ENCODE measurements at places on chromosomes 11 and 22. TPM values are rescaled to one million over a fixed set of nuclear protein-coding genes. Genes with fewer than 3 reads are reported as not detected.

- no peak for DNase-seq
- H3K4me3 ChIP-seq: no peak overlapping the region
- no peaks in the 10 kb centered on the region for H3K27me3 ChIP-seq
These were observed 83.9 kb upstream of the MS4A8 start for GRCh38 chr11:60615497-60615896.

DNA sequence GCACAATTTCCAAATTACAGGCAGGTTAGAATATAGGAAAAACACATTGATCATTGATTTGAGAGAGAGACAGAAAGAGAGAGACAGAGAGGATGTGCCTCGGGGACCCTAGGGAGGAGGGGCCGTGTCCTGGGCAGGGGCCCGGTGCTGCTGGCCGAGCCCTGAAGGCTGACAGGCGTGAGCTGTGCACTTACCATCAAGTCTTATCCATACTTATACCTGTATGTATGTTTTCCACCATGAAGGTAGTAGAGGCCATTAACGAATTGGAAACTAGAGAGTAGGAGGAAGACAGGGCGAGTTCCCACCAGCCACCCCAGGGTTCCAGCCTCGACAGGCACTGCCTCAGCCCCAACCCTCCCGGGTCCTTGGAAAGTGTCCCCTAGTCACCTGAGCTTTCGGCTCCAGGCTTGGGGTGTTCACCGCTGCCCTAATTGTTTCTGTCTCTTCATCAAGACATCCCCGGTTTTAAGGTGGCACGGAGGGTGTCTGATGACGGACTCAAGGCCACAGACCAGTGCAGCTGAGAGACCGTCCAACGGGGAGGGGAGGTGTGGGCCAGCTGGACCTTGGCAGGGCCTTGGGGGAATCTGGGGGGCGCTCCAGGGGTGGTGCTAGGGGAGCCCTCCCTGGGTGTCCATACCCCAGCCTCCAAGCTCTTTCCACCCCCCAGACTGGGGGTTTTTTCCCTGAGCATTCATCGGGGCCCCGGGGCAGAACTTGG is 431.3 kb downstream of the TBC1D22A start:
- no peak overlapping the region for H3K4me3 ChIP-seq
- no peak overlapping the region for H3K27ac ChIP-seq
- no peaks in the 10 kb centered on the region for H3K36me3 ChIP-seq
- H3K27me3 ChIP-seq: peaks cover 8% of the 10 kb centered on the region
- H3K4me1 ChIP-seq: no peaks in the 10 kb centered on the region
- DNase-seq: no peak

GRCh38 chr22:27771637-27772036 is 29.9 kb downstream of the MN1 start:
- no peak overlapping the region for H3K27ac ChIP-seq
- no peak for DNase-seq
- H3K4me3 ChIP-seq: no peak overlapping the region
- H3K36me3 ChIP-seq: no peaks in the 10 kb centered on the region

DNA sequence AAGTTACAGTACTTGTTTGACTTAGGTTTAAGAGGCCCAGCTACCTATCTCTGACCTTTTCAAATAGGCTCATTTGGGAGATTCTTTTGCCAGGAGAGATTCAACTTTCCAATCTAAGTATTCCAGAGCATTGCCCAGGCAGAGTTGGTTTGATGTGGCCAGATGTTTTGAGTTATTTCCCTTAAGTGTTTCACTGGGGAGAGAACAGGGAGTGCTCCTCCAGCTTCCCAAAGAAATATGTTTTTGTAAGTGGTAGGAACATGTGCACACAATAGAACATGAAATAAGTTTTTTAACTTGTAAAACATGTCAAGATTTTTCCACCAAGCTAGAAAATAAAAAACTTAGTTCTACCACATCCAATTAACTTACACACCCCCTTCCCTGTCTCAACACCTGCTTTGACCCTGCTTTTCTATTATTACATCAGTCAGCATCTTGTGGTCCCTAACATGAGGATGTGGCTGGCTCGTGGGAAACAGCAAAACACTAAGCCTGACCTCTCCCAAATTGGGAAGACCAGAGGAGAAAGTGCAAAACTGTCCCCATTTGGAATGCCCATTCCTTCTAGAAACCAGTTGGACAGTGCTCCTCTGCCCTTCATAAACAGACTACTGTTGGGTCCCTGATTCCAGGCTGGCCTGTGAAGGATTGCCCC is 70.4 kb upstream of the RASSF10 start:
- H3K36me3 ChIP-seq: peaks cover 70% of the 10 kb centered on the region
- H3K27me3 ChIP-seq: no peaks in the 10 kb centered on the region
- no peak overlapping the region for H3K27ac ChIP-seq
- no peak for DNase-seq
- H3K4me1 ChIP-seq: no peaks in the 10 kb centered on the region

GRCh38 chr22:47155131-47155885 is 392.9 kb downstream of the TBC1D22A start:
- peaks cover 15% of the 10 kb centered on the region for H3K4me1 ChIP-seq
- no peaks in the 10 kb centered on the region for H3K36me3 ChIP-seq
- DNase-seq: peak; percentile 8

DNA sequence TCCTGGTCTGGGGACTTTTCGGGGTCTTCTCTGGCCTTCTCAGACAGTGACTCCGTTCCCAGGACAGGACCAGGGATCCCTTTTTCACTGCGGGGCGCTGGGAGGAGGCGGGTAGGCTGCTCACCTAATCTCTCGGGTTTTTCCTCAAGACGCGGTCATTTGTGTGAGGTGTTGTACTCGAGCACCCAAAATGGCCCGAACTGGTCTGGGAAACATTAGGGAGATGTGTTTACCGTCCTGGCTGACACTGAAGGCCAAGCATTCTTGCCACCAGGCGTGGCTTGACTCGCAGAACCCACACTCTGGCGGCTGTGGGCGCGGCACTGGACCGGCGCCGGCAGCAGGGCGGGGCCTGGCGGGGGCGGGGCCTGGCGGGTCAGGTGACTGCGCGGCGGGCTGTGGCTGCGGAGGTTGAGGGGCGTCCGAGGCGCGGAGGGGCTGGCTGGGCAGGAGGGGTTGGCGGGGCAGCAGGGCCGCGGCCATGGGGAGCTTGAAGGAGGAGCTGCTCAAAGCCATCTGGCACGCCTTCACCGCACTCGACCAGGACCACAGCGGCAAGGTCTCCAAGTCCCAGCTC is at the start of gene SWAP70:
Gene SWAP70, plus strand, starts transcription at position 379 of the 577 bp plus-strand sequence. Its CDS starts 103 bp downstream, at position 482.
- no peaks in the 10 kb centered on the region for H3K36me3 ChIP-seq
- peak; percentile 89 for DNase-seq
- peak within 1 kb of the TSS; percentile 82 for H3K4me3 ChIP-seq

GRCh38 chr11:104907521-104908185 is 9.4 kb upstream of the CASP12 start:
- no peak overlapping the region for H3K4me3 ChIP-seq
- DNase-seq: no peak
- no peak overlapping the region for H3K27ac ChIP-seq
- H3K27me3 ChIP-seq: no peaks in the 10 kb centered on the region

DNA sequence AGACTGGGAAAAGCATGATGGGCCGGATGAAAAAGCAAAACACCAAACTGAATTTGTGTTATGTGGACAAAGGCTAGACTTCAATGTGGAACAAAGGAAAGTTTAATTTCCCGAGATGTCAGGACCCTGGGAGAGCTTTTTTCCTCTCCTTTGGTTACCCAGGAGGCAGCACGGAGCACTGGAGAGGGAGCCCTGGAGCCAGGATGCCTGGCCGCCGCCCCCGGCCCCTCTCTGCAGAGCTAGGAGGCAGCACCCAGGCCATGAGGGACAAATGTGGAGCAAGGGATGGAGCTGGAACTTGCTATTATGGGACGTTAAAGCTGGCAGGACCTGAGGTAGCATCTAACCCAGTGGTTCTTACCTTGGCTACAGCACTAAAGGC is 108.9 kb downstream of the MORC2 start:
- peaks cover 2% of the 10 kb centered on the region for H3K4me1 ChIP-seq
- H3K27me3 ChIP-seq: no peaks in the 10 kb centered on the region
- no peaks in the 10 kb centered on the region for H3K36me3 ChIP-seq
- DNase-seq: no peak

- H3K27me3 ChIP-seq: no peaks in the 10 kb centered on the region
- H3K36me3 ChIP-seq: no peaks in the 10 kb centered on the region
- no peak for DNase-seq
- peaks cover 94% of the 10 kb centered on the region for H3K4me1 ChIP-seq
These were observed 11.1 kb downstream of the APOL3 start for GRCh38 chr22:36149441-36149840.

DNA sequence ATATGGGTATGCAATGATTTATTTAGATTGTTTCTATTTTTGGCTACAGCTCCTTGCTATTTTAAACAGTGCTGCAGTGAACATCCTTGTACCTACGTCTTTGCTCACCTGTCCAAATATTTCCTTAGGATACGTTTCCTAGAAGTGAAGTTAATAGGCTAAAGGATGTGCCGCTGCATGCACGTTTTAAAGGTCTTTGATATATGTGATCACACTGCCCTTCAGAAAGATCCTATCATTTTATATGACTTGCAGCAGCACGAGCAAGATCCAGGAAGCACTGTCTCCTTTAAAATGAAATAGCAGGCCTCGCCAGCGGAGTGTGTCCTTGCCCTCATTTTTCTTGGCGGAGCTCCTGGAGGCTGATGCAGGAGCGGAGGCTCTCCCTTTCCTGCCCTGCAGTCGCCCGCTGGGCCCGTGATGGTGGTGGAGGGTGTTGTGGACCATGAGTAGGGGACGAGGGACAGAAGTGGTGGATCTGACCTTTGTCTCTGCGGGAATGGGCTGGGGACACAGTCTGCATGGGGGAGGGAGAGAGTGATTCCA is 19.4 kb downstream of the RPS6KA4 start:
- DNase-seq: no peak
- H3K4me3 ChIP-seq: no peak overlapping the region
- H3K27me3 ChIP-seq: no peaks in the 10 kb centered on the region
- no peak overlapping the region for H3K27ac ChIP-seq
- no peaks in the 10 kb centered on the region for H3K36me3 ChIP-seq

- no peak for DNase-seq
- H3K4me1 ChIP-seq: no peaks in the 10 kb centered on the region
- no peaks in the 10 kb centered on the region for H3K36me3 ChIP-seq
- no peaks in the 10 kb centered on the region for H3K27me3 ChIP-seq
- H3K27ac ChIP-seq: no peak overlapping the region
- no peak overlapping the region for H3K4me3 ChIP-seq
These were observed 66.9 kb downstream of the SCUBE1 start for GRCh38 chr22:43276321-43276720.

DNA sequence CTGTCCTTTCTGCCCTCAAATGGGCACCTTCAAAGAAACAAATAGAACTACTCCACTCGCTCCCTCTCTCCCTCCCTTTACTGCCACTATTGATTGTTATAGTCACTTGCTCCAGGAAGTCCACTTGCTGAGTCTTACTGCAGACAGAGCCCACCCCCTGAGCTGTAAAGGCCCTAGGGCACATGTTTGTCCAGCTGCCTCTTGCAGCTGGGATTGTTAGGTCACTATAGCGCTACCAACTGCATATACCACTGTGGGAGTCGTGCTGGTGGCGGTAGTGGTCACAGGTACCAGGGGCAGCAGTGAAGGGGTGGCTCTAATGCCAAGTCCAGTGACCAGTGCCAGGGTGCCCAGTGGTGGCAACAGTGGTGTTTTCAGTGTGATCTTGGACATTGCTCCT is 4.4 kb upstream of the SREBF2 start:
- DNase-seq: no peak
- peaks cover 33% of the 10 kb centered on the region for H3K4me1 ChIP-seq
- no peaks in the 10 kb centered on the region for H3K36me3 ChIP-seq
- no peak overlapping the region for H3K4me3 ChIP-seq

The SNX15 gene
- 13.4 TPM for total RNA-seq

The MYOD1 gene
- total RNA-seq: not detected

The SIDT2 gene
- 21.6 TPM for total RNA-seq

The TUG1 gene
- 45.6 TPM for total RNA-seq

The INPP5J gene
- total RNA-seq: 16.7 TPM

The TPBGL gene
- total RNA-seq: not detected
